Substantia nigra (tissue), 51 donors: ENCODE measurements at places on chromosomes 1 and 21.

- no peak for DNase-seq
These were observed 16.1 kb upstream of the KCNE1 start for GRCh38 chr21:34528131-34528561.

- no peak for DNase-seq
These were observed 49.1 kb downstream of the DMRTB1 start for GRCh38 chr1:53508056-53508990.

- DNase-seq = no peak
These were observed 7.3 kb downstream of the HENMT1 start for GRCh38 chr1:108653431-108654105.

GRCh38 chr1:21184276-21184675, 7.6 kb upstream of the EIF4G3 start:
- DNase-seq = no peak

DNA sequence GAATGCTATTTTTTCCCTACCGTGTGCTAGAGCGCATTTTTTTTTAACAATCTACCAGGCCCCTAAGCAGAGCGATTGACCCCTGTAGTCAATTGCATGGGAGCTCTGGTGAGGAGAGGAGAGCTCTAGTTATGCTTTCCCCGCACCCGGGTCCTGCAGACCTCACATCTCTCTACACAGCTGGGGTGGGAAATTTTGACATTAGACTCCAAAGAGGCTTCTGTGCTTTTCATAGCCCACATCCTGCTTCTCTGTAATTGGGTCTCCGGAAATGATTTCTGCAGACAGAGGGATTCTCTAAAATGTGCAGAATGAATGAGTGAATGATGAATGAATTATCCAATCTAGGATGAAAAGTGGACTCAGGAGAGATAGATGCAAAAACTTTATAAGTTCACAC, 41.5 kb upstream of the DUSP10 start:
- DNase-seq = no peak

GRCh38 chr1:212946872-212947271, 3.5 kb upstream of the VASH2 start:
- DNase-seq = no peak

DNA sequence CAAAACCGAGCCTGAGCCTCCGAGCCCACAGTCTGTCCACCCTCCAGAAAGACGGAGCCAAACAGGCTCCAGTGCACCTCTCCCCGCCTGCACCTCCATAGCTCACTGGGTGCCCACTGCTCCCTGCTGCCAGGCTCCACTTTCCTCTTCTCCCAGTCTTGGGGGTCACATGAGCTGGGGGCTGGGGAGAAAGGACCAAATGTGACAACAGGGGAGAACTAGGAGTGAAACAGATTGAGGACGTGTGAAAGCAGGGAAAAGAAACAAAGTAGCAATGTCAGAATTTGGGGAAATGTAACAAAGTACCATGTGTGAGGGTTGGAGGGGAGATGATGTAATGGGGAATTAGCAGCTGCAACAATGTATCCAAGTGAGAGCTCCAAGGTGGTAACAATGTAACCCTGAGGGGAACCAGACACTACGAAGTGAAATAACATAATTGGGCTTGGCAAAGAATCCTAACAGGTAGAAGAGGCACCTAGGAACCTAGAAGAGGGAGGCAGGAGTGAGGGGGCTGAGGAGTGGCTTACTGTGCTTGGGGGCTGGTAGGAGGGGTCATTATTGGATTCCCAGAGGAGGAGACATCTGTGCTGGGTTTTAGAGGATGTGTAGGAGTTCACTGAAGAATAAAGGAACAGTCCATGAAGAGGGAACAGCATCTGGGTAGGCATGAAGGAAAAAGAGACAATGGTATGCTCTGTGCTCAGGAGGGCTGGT, 12.5 kb downstream of the SDC3 start:
- DNase-seq = no peak
